ENCODE measurements at places on chromosomes 2 and 18. TPM values are rescaled to one million over a fixed set of nuclear protein-coding genes. Genes with fewer than 3 reads are reported as not detected.

GRCh38 chr2:15127876-15128275 lies 433.3 kb downstream of the NBAS start:
- no peak for DNase-seq
- peaks cover 2% of the 10 kb centered on the region for H3K36me3 ChIP-seq
- no peak overlapping the region for H3K4me3 ChIP-seq
- no peaks in the 10 kb centered on the region for H3K4me1 ChIP-seq
- no peak overlapping the region for H3K27ac ChIP-seq
- H3K27me3 ChIP-seq: no peaks in the 10 kb centered on the region

- H3K4me3 ChIP-seq: no peak overlapping the region
- H3K36me3 ChIP-seq: no peaks in the 10 kb centered on the region
- no peaks in the 10 kb centered on the region for H3K4me1 ChIP-seq
- no peak overlapping the region for H3K27ac ChIP-seq
- H3K27me3 ChIP-seq: no peaks in the 10 kb centered on the region
Observed at GRCh38 chr18:49764032-49764431, 49.3 kb downstream of the ACAA2 start.

GRCh38 chr2:48943436-48943835 lies 187.9 kb upstream of the LHCGR start:
- H3K27ac ChIP-seq: no peak overlapping the region
- peaks cover 2% of the 10 kb centered on the region for H3K27me3 ChIP-seq
- H3K4me3 ChIP-seq: no peak overlapping the region
- no peak for DNase-seq
- no peaks in the 10 kb centered on the region for H3K4me1 ChIP-seq

SCN9A gene
- total RNA-seq: not detected
